ENCODE measurements at places on chromosomes 5 and 9.
A peak's percentile ranks its signal among the peaks of the same experiment; 100 is the strongest.

GRCh38 chr9:16191191-16191590 lies 638.3 kb downstream of the CCDC171 start:
- H3K27me3 ChIP-seq: no peaks in the 10 kb centered on the region
- no peak overlapping the region for H3K4me3 ChIP-seq
- H3K4me1 ChIP-seq: peaks cover 10% of the 10 kb centered on the region
- H3K36me3 ChIP-seq: no peaks in the 10 kb centered on the region
- no peak for DNase-seq

- H3K27ac ChIP-seq: no peak overlapping the region
- H3K27me3 ChIP-seq: no peaks in the 10 kb centered on the region
- no peak for DNase-seq
- no peaks in the 10 kb centered on the region for H3K36me3 ChIP-seq
Observed at GRCh38 chr9:18568973-18569372, 95.0 kb downstream of the ADAMTSL1 start.

DNA sequence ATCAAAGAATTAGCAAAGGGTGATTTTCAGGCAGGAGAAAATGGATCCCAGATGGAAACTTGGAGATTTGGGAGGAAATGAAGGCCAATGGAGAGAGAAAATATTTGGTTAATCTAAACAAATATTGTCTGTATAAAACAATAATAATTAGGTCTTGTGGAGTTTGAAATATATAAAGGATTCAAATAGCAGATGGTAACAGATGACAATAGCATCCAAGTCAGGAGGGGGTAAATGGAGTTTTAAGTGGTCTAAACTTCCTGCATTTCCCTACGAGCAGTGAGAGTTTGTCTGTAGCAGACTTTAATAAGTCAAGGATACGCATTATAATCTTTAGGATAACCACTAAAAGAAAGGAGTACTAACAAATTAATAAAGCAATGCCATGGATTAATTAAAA lies 49.0 kb upstream of the GGTA1 start:
- no peak for DNase-seq
- no peak overlapping the region for H3K4me3 ChIP-seq
- no peaks in the 10 kb centered on the region for H3K36me3 ChIP-seq

DNA sequence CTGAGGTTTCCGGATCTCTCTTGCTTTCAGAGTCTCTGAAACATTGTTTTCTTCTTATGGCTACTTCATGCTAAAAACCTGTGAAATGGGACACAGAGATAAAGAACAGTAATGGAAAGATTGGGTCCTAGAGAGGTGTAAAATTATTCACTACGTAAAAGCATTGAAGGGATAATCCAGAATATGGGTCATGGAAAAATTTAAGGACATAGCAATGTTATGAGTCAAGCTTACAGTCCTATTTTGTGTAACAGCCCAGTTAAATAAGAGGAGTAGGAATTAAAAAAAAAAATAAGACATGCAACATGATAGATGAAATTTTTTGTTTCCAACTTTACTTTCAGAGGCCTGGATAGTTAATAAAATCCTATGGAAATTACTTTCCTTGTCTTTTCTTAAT lies 61.9 kb upstream of the ELL2 start:
- no peak overlapping the region for H3K4me3 ChIP-seq
- H3K36me3 ChIP-seq: no peaks in the 10 kb centered on the region
- no peaks in the 10 kb centered on the region for H3K27me3 ChIP-seq
- peak overlapping the region; percentile 95 for H3K27ac ChIP-seq
